Cerebellum (tissue), 4 donors: ENCODE measurements at places on chromosomes 11 and 22. TPM values are rescaled to one million over a fixed set of nuclear protein-coding genes. Genes with fewer than 3 reads are reported as not detected.

Gene OR5P2
- not detected for total RNA-seq

GRCh38 chr11:20670932-20671403 lies 1.6 kb downstream of the NELL1 start:
- no peak for DNase-seq

Gene MYOD1
- not detected for total RNA-seq

Gene OR56A1
- 0.27 TPM for total RNA-seq

DNA sequence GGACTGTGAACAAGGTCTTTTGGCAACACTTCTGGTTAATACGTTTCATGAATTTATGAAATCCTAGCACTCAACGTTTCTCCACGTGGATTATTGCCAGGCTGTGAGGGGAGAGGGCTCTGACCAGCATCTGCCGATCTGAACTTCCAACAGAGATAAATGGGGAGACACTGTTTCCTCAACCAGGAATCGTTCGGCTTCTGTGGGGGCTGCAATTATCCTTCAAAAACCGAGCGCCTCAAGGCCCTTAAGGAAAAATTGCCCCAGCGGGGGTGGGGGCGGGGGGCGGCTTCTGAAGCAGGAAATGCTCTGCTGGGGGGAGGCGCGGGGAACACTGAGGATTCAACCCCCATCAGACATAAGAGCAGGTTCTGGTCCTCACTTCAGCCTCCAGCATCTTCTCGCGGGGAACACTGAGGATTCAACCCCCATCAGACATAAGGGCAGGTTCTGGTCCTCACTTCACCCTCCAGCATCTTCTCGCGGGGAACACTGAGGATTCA lies 155.6 kb downstream of the BRD1 start:
- no peak for DNase-seq

Gene MAPK8IP2
- total RNA-seq: 38.4 TPM

Gene SHANK2
- total RNA-seq: 59.0 TPM
